ENCODE measurements at places on chromosomes 16 and 17.

DNA sequence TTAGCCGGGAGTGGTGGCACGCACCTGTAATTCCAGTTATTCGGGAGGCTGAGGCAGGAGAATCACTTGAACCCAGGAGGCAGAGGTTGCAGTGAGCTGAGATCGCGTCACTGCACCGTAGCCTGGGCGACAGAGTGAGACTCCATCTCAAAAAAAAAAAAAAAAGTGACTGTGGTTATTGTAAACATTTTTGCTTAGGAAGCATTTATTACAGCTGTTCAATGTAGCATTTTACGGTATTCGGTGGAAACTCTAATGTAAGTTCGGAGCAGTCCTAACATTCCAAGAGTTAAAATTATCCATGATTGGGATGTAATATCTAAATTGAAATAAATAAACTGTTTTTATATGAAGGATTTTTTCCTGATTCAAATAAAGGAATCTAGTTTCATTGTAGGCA lies 254.8 kb upstream of the HSBP1 start:
- no peak for DNase-seq

DNA sequence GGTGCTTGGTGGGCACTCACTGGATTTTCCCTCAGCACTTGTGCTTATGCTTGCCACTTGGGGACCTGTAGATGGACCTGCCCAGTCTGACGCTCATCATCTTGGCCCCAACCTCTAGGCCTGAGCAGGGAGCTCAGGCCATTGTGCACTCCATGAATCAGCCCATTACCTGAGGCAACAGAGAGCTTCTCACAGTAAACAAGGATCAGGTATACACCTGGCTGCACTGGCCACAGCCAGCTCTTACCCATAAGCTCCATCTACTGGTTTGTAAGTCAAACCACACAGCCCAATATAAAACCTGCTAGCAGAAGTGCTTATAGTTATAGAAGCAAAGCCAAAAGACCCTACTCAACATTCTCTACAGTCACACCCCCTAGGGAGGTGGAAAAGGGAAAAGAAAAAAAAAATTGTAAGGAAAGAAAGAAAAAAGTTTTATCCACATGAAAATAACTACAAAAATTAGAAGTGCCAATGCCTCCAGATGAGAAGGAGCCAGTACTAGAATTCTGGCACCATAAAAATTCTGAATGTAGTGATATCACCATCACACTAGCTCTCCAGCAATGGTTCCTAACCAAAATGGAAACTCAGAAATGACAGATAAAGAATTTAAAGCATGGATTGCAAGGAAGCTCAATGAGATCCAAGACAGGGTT lies 87.8 kb upstream of the CDH5 start:
- peak; percentile 21 for DNase-seq

- DNase-seq = no peak
Measured at GRCh38 chr17:56624309-56624708, 30.8 kb downstream of the NOG start.

GRCh38 chr17:78398390-78398789 lies 19.9 kb downstream of the PGS1 start:
- DNase-seq = no peak

DNA sequence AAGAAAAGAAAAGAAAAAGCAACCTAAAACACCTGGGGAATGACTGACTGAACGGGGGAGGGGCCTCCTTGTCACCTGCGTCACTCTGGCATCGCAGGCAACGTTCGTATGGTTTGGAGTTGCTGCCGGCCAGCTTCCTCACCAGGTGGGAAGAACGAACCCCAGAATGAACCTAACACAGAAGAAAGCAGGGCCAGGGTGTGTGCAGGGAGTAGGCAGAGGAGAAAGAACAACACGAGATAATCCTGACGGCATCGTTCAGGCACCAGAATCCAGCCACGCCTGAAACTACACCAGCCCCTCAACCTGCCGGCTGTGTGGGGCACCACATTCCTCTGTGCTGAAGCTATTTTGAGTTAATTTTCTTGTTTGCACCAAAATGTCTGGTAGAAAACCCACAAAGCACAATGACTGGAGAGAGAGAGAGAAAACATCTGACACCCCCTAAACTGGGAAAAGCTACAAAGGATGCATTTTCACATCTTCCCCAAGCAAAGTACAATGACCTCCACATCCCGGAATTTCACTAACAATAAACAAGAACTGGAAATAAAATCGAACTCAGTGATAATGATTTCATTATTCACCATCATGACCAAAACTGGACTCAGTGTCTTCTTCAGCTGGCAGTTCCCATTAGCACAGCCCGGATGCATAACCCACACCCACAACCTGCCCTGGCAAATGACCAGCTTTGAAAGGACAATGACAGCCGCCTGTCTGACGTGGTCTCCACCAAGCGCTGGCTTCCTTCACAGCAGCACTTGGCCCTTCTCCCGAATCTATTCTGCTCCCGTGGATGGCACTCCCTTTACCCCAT lies 23.6 kb downstream of the RAB40B start:
- DNase-seq = peak; percentile 27

DNA sequence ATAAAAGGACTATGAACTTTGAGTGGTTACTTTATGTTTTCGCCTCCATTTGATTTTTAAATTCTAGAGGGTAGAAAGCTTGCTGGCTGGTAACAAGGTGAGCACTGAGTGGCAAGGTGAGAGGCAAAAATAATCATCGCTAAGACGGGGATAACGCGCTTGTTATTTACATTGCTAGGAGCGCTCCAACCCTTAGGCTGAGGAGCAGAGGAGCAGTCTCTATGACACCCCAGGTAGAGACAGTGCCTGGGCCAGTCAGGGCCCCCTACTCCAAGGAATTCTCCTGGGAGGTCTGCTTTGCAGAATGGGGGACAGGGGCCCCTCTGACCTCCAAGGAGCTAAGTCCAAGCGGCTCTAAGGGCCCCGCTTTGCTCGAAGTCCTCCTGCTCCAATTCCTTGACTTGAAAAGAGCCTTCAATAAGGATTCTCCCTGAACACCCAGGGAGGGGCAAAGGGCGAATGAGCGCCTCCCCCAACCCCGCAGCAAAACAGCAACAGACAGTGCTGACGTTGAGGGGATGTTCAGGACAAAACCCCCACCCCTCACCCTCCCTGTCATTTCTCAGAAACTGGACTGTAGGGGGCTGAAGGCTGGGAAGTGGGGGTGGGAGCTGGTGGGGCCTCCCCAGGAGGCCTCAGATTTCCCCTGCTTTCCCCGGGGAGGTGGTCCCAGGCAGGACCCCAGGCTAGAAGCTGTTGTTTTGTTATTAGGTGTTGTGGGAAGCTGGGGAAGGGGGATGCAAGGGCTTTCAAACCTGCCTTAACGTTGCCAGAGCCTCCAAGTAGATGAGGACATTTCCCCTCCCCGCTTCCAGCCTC lies 10.2 kb upstream of the FOXF1 start:
- DNase-seq = no peak

DNA sequence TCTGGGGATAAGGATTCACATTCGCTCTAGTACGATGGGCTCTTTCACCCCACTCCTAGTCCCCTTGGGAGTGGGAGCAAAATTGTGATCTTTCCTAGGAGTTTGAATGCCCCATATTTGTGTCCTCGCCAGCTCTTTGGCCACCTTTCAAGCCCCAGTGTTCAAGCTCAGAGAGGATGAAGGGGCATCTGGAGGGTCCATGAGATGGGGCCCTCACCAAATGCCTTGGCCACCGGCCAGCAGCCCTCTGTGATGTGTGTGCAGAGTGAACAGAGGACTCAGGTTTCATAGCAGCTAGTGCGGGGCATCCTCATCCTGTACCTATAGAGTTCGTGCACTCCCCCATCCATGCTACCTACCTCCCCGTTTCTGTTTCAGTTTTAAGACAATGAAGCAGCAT lies 140.6 kb downstream of the RAB11FIP4 start:
- peak; percentile 7 for DNase-seq

DNA sequence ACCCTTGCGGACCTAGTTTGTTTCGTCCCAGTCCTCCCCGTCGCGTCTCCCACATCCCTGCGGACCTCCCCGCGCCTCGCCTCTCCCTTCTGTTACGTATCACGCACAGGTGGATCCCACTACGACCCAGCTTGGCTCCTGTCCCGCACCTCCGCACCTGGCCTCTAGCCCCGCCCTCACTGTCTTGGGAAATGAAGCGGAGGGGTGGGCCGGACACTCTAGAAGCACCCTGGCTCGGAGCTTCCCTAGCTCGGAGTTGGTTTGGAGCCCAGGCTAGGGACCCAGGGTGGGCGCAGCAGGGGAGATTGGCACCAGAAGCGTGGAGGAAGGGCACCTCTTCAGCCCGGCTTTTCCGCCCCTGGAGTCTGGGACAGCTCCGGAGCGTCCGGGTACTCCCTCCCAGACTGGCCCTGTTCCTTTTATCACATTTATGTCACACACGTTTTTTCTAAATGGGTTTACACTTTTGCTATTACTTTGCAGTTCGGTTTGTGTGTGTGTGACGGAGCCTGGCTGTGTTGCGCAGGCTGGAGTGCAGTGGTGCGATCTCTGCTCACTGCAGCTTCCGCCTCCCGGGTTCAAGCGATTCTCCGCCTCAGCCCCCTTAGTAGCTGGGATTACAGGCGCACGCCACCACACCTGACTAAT lies 1.4 kb upstream of the CEMP1 start:
- peak; percentile 86 for DNase-seq

- DNase-seq = no peak
Measured at GRCh38 chr16:7271486-7271885, 61.2 kb upstream of the RBFOX1 start.

GRCh38 chr17:79671085-79671694 lies 59.6 kb upstream of the ENPP7 start:
- DNase-seq = peak; percentile 11

DNA sequence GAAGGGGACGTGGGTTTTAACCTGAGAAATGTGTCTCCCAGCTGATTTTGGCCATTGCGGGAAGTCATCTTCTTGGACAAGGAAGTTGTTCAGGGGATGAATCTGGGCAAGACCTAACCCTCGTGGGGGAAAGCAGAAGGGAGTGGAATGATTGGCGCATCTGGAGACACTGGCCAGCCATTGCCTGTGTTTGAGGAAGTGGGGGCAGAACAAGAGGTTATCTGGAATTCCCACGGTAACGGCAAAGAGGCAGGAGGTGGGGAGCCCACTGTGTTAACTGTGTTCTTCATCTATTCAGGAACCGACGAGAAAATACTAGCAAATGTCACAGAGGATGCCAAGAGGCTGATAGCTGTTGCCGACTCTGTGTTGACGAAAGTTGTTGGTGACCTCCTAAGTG lies 66.9 kb downstream of the RNF213 start:
- no peak for DNase-seq

- DNase-seq = no peak
Measured at GRCh38 chr16:85948616-85949265, 49.8 kb downstream of the IRF8 start.

GRCh38 chr17:45302649-45303173 lies 14.1 kb downstream of the MAP3K14 start:
- DNase-seq = no peak

- no peak for DNase-seq
Measured at GRCh38 chr17:49571283-49571682, 4.4 kb upstream of the NXPH3 start.

DNA sequence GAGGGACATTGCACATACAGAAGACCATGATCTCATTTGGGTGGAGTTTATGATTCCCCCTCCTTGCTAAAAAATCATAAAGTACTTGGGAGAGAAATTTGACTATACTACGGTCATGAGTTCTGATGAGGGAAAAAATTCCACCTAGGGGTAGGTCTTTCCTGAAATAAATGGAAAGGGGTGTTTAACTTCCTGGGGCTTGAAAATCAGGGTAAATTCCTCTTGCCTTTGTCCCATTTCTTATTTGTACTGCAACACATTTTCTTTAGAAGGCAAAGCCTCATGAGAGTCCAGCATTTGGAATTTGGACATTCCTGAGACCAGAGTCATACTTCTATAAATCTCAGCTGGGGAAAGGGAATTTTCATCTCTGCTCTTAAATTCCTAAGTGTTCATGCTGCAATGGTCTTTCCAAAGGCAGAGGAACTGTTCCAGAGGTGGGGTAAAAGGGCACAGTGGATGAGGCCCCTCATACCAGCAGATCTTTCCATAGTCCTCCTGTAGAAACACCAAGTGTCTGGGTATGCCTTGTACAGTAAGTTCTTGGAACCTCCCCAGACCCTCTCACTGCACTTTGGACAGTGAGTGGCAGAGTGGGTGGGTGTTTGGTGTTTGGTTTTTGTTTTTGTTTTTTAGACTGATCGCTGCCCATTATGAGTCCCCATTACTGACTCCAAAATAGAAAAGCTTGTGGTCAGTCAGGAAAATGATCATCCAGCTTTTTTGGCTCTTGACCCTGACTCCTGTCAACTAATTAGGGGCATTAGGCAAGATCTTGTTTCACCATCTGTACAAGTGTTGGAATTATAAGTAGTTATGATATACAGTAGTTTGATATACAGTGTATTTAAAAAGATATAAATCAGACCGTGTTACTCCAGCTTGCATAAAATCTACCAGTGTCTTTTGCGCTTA lies 6.0 kb downstream of the LYRM1 start:
- no peak for DNase-seq

DNA sequence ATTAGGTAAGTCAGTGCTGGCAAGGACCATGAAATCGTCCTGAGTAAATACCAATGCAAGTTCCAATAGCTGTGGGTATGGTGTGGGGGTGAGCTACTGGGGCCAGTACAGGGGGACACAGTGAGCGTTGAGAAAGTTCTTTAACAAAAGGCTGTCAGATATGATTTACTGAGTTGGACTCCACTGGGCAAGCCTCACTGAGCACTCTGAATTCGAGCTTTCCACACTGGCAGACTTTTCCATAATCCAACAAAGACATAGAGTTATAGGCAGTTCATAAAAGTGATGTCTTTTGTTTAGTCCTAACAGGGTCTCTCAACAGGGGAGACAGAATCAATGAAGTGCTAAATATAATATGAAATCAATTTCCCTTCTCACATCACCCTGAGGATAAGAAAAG lies 489.0 kb downstream of the KCNJ2 start:
- DNase-seq = no peak

DNA sequence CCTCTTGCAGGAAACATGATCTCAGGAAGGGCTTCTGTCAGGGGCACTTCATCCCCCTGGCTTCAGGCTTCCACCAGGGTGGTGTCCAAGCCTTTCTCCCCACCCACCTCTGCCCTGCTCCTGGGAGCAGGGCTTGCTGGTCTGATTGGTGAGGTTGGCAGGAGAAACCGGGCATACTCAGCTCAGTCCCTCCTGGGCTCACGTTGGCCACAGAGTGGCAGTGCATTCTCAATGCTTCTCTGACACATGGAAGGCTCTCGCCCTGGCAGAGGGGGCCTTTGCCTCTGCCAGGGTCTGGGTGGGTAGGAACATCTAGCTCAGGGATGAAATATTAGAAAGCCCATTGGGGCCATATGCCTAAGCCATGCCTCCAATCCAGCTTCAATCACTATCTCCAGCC lies 142.8 kb downstream of the AXIN2 start:
- peak; percentile 8 for DNase-seq

GRCh38 chr17:48751733-48752398 lies 23.3 kb upstream of the HOXB13 start:
- no peak for DNase-seq

- peak; percentile 75 for DNase-seq
Measured at GRCh38 chr17:77400445-77400870, 259.7 kb downstream of the SEC14L1 start.
